ENCODE measurements at places on chromosomes 6 and 20.
A peak's percentile ranks its signal among the peaks of the same experiment; 100 is the strongest.

DNA sequence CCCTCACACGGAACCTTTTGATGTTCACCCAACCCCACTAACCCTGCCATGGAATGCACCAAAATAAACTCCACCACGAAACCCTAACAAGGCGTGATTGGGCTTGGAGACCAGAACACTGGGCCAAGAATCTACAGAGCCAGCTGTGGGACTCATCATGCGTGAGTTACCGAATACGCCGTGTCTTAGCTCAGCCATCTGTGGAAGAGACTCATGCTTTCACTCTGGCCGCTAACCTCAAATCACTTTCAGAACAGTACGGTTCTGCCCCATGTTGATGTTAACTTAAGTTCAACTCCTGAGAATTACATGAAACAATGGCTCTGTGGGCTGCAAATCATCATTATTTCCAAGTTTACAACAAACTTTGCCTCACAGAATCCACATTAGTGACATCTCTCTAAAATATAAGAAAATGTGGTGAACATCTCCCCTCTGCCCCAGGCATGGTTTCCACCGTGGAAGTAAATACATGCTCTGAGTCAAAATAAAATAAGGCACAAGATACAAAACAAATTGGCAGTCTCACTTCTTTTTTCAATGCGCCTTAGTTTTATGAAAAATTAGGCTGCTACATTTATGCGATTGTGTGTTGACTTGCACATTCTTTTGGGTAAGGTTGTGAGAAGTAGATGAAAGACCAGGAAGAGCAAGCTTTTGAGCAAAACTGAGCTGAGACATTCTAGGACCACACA is 308.9 kb upstream of the EXOC2 start:
- no peak for DNase-seq

- DNase-seq = no peak
Observed at GRCh38 chr6:161376367-161376766, 102.5 kb upstream of the AGPAT4 start.

- DNase-seq = peak; percentile 40
Observed at GRCh38 chr6:11277275-11278206, 45.1 kb upstream of the NEDD9 start.

DNA sequence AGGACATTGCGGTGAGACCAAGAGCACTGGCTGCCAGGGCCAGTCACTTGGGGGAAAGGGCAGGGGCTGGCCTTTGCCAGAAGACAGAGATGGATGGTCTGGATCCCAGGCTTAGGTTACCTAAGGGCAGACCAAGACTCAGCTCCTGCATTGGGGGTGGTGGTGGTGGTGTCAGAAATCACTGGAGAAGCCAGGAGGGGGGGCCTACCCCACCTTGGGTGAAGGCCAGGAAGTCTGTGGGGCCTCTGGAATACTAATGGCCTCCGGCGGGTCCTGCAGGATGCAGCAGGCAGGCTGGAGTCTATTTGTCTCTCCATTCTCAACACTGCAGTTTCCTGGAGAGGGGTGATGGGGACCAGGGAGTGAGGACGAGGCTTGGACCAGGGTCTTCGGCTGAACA is 32.8 kb downstream of the CD40 start:
- no peak for DNase-seq

GRCh38 chr6:155586090-155586489 is 130.5 kb upstream of the NOX3 start:
- DNase-seq = no peak

DNA sequence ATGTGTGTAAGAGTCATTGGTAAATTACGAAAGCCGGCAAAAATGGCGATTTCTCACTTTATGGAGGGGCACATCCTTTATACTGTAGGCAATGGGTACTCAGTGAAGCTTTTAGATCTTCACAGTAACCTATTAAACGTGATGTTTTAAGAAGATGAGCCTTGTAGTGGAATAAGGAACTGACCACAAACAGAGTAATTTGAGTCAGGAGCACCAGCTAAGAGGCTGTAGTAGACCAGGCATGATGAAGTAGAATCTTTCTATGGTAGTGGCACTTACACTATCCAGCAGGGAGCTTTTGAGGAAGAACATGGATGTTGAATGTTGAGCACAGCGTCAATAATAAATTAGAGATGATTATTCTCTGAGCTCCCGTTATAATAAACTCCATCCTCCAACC is 65.9 kb downstream of the HIVEP2 start:
- no peak for DNase-seq

GRCh38 chr6:125262016-125263013 is 39.5 kb downstream of the HDDC2 start:
- peak; percentile 75 for DNase-seq

GRCh38 chr6:53918854-53919510 is 124.2 kb downstream of the LRRC1 start:
- DNase-seq = no peak

DNA sequence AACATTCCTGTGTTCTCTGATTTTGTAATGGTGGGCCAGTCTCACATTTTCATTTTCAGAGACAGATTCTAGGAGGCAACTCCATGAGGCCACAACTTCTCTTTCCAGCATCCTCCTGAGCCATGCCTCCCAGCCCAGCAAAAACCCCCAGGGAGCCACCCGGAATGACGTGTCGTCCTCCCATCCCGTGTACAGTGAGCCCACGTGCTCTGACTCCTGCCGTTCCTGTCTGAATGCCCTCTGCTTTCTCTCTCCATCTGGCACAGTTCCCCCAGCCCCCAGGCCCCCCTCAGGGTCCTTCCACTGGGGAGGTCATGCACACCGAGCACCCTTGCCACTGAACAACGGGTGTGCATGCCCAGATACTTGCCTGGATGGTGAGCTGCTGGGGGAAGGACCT is 38.0 kb downstream of the C20orf203 start:
- DNase-seq = no peak

DNA sequence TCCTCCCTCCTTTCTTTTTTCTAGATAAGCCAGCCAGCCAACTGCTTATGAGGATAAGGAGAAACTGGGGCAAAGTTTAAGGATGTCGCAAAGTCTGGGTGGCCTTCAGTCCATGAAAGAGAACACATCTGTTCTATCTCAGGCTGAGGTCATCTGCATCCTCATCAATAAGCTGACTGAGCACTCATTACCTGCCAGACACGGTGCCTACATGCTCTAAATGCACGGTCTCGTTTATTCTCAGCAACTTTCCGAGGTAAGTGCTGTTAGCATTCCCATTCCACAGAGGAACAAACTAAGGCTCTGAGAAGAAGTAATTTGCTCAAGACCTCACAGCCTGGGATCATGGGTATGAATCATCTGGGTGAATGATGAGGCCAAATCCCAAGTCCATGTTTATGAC is 133.1 kb downstream of the BCAS1 start:
- no peak for DNase-seq

DNA sequence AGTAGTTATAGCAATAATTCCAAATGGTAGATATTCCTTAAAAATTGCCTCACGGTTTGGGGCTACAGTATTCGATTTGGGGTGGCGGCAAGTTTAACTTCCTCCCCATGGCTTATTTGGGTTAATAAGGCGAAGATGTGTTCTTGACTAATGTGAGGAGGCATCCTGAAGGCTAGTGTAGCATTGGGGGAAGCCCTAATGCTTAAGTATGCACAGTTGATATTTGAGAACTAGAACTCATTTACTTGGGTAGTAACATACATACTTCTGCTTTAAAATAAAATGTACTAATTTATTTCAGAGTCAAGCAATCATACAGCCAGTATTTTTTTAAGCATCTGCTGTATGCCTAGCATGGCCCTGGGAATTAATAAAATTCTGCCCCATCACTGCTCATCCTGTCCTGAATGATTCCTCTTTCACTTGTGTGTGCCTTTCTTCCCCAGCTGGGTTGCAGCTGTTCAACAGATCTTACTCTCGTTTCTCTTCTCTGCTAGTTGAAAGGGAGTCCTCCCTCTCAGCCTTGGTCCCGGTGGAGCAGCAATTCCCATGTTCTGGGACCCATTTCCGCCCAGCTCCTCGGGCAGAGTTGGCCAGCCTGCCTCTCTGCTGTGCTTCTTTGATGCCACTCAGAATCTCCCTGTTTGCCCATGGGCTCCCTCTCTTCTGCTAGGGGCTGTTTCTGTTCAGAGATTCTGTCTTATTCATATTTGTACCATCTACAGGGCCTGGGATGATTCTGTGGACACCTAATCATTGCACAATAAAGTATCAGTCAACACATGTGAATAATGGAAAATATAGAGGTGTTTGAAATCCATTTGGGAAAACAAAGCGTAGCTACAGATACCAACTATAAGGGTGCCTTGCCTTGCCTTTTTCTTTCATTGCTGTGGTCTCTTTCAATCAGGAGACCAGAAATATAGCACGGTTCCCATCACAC is 104.8 kb downstream of the ARID1B start:
- no peak for DNase-seq

DNA sequence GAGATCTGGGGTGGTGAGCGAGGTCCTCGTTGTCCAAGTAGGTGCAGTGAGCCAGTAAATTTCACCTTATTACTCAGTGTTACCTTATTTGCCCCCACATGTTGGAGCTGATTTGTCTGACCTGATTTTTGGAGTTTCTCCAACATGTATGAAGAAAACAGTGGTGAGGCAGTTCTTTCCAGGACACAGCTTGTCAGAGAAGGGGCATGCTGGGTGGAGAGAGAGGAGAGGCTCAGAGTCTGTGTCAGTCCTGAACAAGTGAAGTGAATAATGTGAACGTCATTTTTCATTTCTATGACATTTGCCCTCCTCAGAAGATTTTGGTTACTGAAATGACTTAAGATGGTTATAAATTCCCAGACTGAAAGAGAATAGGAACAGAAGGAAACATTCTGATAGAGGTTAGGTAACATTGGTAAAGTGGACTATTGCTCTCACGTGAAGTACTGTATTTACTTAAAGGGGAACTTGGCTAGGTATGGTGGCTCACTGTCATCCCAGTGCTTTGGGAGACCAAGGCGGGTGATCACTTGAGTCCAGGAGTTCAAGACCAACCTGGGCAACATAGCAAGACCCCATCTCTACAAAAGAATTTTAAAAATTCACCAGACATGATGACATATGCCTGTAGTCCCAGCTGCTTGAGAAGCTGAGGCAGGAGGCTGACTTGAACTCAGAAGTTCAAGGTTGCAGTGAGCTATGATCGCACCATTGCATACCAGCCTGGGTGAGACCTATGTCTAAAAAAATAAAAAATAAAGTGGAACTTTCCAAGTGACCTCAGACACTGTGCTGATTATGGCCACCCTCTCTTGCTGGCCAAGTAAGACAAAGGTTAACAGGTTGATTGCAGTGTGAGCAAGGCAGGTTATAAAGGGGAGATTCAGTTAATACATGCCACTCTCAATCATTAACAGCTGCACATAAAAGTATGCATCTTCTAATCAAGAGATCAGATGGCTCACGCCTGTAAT is 184.3 kb downstream of the EDN1 start:
- DNase-seq = no peak

GRCh38 chr6:20564269-20564668 is 30.0 kb downstream of the CDKAL1 start:
- peak; percentile 27 for DNase-seq

- DNase-seq = no peak
Observed at GRCh38 chr6:4543596-4543995, 232.6 kb upstream of the CDYL start.

GRCh38 chr20:35172434-35172806 is 548 bp downstream of the PROCR start:
- DNase-seq = no peak

- DNase-seq = no peak
Observed at GRCh38 chr20:755941-756340, 12.4 kb downstream of the SLC52A3 start.

- no peak for DNase-seq
Observed at GRCh38 chr20:44342248-44342647, 5.4 kb downstream of the R3HDML start.

- no peak for DNase-seq
Observed at GRCh38 chr6:52877168-52877567, 32.3 kb downstream of the GSTA3 start.

- no peak for DNase-seq
Observed at GRCh38 chr20:57308451-57309271, 20.9 kb upstream of the SPO11 start.
